ENCODE measurements at places on chromosomes 16 and 17.

GRCh38 chr16:17083628-17084027 lies 387.1 kb downstream of the XYLT1 start:
- H3K27me3 ChIP-seq: no peaks in the 10 kb centered on the region
- H3K4me1 ChIP-seq: no peaks in the 10 kb centered on the region
- no peaks in the 10 kb centered on the region for H3K36me3 ChIP-seq

DNA sequence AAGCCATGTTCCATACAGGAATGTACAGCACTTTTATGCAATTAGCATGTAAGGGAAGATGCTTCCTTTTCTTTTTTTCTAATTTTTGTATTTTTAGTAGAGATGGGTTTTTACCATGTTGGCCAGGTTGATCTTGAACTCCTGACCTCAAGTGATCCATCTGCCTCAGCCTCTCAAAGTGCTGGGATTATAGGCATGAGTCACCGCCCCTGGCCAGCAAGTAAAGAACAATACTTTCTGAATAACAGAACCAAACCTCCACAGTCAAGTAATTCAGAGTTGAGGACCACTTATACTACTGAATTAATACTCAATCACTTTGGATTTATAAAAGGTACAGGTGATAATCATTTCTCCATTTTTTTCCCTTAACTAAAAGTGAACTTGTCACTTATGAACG lies 13.0 kb downstream of the C16orf87 start:
- H3K27me3 ChIP-seq: no peaks in the 10 kb centered on the region
- no peaks in the 10 kb centered on the region for H3K4me1 ChIP-seq
- no peaks in the 10 kb centered on the region for H3K36me3 ChIP-seq
- no peak for DNase-seq
- no peak overlapping the region for H3K4me3 ChIP-seq

- no peak for DNase-seq
- no peaks in the 10 kb centered on the region for H3K36me3 ChIP-seq
- H3K4me1 ChIP-seq: no peaks in the 10 kb centered on the region
- H3K27me3 ChIP-seq: no peaks in the 10 kb centered on the region
- H3K4me3 ChIP-seq: no peak overlapping the region
Observed at GRCh38 chr16:65178151-65178550, 56.3 kb upstream of the CDH11 start.

- H3K4me3 ChIP-seq: no peak overlapping the region
- no peak overlapping the region for H3K27ac ChIP-seq
- H3K4me1 ChIP-seq: no peaks in the 10 kb centered on the region
Observed at GRCh38 chr17:53934931-53935330, 112.2 kb downstream of the KIF2B start.

- peaks cover 32% of the 10 kb centered on the region for H3K4me1 ChIP-seq
- no peak for DNase-seq
- H3K4me3 ChIP-seq: no peak overlapping the region
- H3K27ac ChIP-seq: peak overlapping the region; percentile 42
- H3K27me3 ChIP-seq: peaks cover 14% of the 10 kb centered on the region
- H3K36me3 ChIP-seq: no peaks in the 10 kb centered on the region
Observed at GRCh38 chr17:76535788-76536510, 1.6 kb downstream of the CYGB start.

GRCh38 chr16:22195695-22196558 lies 10.2 kb upstream of the EEF2K start:
- H3K27ac ChIP-seq: peak overlapping the region; percentile 79
- H3K36me3 ChIP-seq: no peaks in the 10 kb centered on the region
- no peaks in the 10 kb centered on the region for H3K27me3 ChIP-seq
- H3K4me3 ChIP-seq: peak overlapping the region; percentile 59
- H3K4me1 ChIP-seq: peaks cover 23% of the 10 kb centered on the region

- H3K4me1 ChIP-seq: peaks cover 17% of the 10 kb centered on the region
- H3K36me3 ChIP-seq: no peaks in the 10 kb centered on the region
- no peak for DNase-seq
- H3K27ac ChIP-seq: no peak overlapping the region
- no peaks in the 10 kb centered on the region for H3K27me3 ChIP-seq
- no peak overlapping the region for H3K4me3 ChIP-seq
Observed at GRCh38 chr17:41492351-41492750, 2.6 kb upstream of the KRT36 start.

DNA sequence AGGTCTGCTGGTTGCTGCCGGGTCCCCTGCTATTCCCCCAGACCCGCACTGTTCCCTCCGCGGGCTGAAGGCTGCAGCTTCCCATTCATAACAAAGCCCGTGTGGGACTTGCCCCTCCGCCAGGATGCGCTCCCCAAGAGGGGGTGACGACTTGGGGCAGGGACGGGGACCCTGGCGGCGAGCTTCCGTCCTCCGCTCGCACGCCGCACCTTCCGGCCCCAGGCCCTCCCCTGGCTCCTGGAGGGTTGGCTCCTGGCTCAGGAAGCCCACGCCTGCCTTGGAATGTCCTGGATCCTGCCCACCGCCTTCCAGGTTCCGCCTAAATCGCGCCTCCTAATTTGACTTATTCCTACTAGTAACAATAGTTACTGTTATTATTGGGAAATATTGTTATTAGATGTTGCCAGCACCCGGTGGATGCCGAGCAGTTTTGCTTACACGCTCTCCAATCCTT lies 1.1 kb upstream of the TFAP4 start:
- H3K4me3 ChIP-seq: peak overlapping the region; percentile 53
- H3K27ac ChIP-seq: peak overlapping the region; percentile 95
- no peaks in the 10 kb centered on the region for H3K27me3 ChIP-seq
- no peaks in the 10 kb centered on the region for H3K36me3 ChIP-seq
- H3K4me1 ChIP-seq: peaks cover 16% of the 10 kb centered on the region
- peak; percentile 66 for DNase-seq

- no peaks in the 10 kb centered on the region for H3K27me3 ChIP-seq
- H3K36me3 ChIP-seq: no peaks in the 10 kb centered on the region
- H3K4me3 ChIP-seq: no peak overlapping the region
- DNase-seq: no peak
Observed at GRCh38 chr16:54106057-54106456, 180.5 kb downstream of the IRX3 start.

DNA sequence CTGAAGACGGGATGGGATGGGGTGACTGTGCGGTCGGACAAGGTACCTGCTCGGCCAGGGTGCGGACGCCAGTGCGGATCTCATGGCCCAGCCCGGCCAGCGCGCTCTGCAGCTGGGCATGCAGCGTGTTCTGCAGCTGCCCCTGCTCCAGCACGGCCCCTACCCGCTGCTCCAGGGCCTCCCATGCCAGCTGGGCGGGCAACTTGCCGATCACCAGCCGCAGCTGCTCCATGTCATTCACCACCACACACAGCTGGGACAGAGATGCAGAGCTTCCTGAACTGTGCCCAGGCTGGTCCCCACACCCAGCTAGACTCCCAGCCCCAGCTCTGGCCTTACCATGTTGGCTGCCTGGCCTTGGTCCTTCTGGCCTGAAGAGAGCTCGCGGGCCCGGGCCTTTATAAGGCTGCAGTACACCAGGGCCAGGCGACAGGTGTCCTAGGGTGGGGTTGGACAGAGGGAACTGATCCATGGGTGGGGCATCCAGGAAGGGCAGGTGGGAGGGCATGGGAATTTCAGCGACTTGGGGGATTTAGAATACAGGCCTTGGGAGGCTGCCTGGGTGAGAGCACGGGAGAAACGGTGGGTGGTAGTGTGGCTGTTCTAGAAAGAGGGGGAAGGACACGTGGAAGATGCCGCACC lies 9.8 kb downstream of the UNC13D start:
- no peak overlapping the region for H3K27ac ChIP-seq
- peaks cover 12% of the 10 kb centered on the region for H3K4me1 ChIP-seq
- no peak for DNase-seq
- no peaks in the 10 kb centered on the region for H3K36me3 ChIP-seq
- no peaks in the 10 kb centered on the region for H3K27me3 ChIP-seq

DNA sequence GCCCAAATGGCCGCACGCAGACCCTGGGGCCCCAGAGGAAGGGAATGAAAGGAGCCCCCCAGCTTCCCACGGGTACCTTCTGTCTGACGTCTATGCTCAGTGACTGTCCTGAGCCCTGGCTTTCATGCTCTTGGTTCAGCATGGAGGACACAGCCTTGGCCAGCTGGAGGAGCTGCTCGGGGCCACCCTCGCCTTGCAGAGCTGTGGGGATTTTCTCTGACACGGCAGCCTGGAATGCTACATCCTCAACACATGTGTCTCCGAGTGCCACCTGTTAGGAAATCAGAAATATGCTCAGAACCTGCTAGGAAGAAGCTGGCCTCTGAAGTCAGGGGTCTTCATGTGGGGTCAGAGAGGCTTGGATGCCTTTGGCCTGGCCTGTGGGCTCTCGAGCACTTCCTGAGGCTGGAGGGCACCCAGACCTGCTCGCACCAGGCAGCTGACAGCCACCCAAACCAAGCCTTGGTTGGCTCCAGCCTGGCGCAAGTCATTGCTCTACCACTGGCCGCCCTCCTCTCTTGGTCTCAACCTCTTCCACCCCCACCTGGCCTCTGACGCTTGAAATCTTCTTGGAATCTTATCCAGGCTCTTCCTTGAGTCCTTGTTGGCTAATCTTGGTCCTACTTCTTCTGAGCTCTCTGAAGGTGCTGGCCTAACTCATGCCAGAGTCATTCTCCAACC lies 63.7 kb upstream of the BCO1 start:
- no peaks in the 10 kb centered on the region for H3K36me3 ChIP-seq
- no peak overlapping the region for H3K4me3 ChIP-seq
- H3K4me1 ChIP-seq: no peaks in the 10 kb centered on the region
- H3K27me3 ChIP-seq: no peaks in the 10 kb centered on the region
- H3K27ac ChIP-seq: no peak overlapping the region

- DNase-seq: peak; percentile 98
- peaks cover 2% of the 10 kb centered on the region for H3K27me3 ChIP-seq
- no peaks in the 10 kb centered on the region for H3K36me3 ChIP-seq
- H3K4me3 ChIP-seq: peak overlapping the region; percentile 66
Observed at GRCh38 chr17:2399572-2400473, 1.0 kb downstream of the MNT start.

DNA sequence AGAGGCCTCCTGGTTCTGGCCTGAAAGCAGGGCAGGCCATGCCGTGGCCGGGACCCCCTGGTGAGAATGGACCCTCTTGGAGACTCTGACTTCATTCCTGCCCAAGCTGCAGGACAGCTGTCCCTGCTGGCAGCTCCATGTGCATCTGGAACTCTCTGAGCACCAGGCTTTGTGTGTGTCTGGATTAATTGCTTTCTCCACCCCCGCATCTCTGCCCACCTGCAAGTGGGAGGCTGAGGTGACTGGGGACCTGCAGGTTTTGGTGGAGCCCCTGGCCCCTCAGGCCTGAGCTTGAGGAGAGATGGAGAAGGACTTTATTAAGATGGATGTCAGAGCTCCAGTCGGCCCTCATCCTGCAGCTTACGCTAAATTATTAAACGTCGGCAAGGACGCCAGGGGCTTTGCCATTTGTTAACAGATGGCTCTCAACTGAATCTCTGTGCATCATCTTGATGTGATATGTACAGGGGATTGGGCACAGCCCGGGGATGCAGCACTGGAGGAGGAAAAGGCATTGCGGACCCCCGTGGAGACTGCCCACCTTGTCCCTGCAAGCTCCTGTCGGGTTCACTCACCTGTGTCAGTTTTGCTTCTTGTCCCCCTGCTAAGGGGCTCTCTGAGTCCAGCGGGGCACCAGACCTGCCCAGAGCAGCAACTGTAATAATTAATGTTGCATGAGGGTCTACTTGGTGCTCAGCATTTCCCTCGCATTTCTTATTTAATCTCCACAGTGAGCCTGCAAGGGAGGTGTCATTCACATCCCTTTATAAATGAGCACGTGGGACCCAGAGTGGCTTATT lies 154.1 kb upstream of the RPL38 start:
- H3K36me3 ChIP-seq: no peaks in the 10 kb centered on the region
- no peak overlapping the region for H3K4me3 ChIP-seq
- no peak overlapping the region for H3K27ac ChIP-seq
- no peaks in the 10 kb centered on the region for H3K27me3 ChIP-seq

- no peaks in the 10 kb centered on the region for H3K27me3 ChIP-seq
- H3K4me1 ChIP-seq: peaks cover 31% of the 10 kb centered on the region
- no peaks in the 10 kb centered on the region for H3K36me3 ChIP-seq
- H3K4me3 ChIP-seq: peak overlapping the region; percentile 71
- DNase-seq: peak; percentile 57
Observed at GRCh38 chr16:54937671-54938211, 7.1 kb downstream of the IRX5 start.

DNA sequence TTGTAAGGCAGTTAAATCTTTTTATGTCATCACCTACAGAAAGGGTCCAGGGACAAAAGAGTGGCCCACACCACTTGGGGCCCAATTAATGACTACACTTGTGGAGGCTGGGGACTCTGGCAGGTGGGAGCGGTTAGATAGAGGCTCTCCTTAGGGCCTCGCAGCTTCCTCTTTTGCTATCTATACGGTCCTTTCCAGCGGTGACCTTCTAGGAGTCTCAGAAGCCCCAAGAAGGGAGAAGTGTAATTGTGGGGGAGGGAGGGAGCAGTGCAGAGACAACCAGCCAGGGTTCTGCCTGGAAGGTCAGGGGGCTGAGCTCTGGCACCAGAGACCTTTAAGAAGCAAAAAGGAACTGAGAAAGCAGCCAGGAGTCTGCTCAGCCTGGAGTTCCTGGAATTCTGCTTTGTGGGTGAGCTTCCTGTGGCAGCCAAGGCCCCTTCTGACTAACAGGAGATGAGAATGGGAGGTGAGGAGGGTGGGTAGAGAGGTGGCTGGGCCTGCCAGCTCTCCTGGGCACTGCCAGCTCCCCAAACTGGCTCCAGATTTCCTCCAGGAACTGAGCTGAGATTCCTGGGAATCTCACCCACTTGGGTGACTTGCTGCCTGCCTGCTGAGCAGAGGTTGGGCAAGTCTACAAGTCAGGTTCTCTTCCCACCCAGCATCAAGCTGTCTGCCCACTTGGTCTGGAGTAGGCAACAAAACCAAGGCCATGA lies 16.3 kb upstream of the MAP3K14 start:
- peaks cover 19% of the 10 kb centered on the region for H3K4me1 ChIP-seq
- DNase-seq: no peak
- H3K36me3 ChIP-seq: no peaks in the 10 kb centered on the region
- peak overlapping the region; percentile 84 for H3K27ac ChIP-seq
- H3K4me3 ChIP-seq: no peak overlapping the region
- no peaks in the 10 kb centered on the region for H3K27me3 ChIP-seq

GRCh38 chr16:67731071-67731752 lies 12.1 kb upstream of the GFOD2 start:
- no peaks in the 10 kb centered on the region for H3K4me1 ChIP-seq
- H3K4me3 ChIP-seq: no peak overlapping the region
- H3K36me3 ChIP-seq: peaks cover 75% of the 10 kb centered on the region
- H3K27me3 ChIP-seq: no peaks in the 10 kb centered on the region
- H3K27ac ChIP-seq: no peak overlapping the region

DNA sequence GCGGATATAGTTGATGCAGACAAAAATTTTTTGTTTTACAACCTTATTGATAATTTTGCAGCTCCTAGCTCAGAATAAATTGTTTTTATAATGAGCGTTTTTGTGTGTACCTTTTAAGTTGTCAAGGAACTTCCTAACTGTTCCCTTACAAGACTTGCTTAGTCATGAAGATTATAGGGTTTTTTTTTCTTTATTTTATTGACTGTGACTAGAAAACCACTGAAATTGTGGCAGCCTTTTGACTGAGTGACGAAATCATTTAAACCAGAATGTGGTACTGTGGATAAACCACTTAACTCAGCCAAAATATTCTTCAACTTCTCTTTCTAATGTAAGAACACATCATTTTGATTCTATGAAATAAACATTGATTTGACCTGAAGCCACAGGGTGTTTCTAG lies 40.8 kb upstream of the VPS4A start:
- H3K27me3 ChIP-seq: no peaks in the 10 kb centered on the region
- H3K4me1 ChIP-seq: peaks cover 6% of the 10 kb centered on the region
- no peak overlapping the region for H3K4me3 ChIP-seq

- DNase-seq: peak; percentile 68
- H3K27ac ChIP-seq: no peak overlapping the region
- peaks cover 42% of the 10 kb centered on the region for H3K4me1 ChIP-seq
- peaks cover 66% of the 10 kb centered on the region for H3K27me3 ChIP-seq
- peak overlapping the region; percentile 39 for H3K4me3 ChIP-seq
- H3K36me3 ChIP-seq: no peaks in the 10 kb centered on the region
Observed at GRCh38 chr16:51152691-51153576, 1.9 kb upstream of the SALL1 start.

- no peaks in the 10 kb centered on the region for H3K36me3 ChIP-seq
- no peak for DNase-seq
- no peaks in the 10 kb centered on the region for H3K4me1 ChIP-seq
- no peak overlapping the region for H3K4me3 ChIP-seq
Observed at GRCh38 chr16:53968454-53968853, 264.5 kb downstream of the FTO start.
